ENCODE measurements at places on chromosomes 1 and 21.

DNA sequence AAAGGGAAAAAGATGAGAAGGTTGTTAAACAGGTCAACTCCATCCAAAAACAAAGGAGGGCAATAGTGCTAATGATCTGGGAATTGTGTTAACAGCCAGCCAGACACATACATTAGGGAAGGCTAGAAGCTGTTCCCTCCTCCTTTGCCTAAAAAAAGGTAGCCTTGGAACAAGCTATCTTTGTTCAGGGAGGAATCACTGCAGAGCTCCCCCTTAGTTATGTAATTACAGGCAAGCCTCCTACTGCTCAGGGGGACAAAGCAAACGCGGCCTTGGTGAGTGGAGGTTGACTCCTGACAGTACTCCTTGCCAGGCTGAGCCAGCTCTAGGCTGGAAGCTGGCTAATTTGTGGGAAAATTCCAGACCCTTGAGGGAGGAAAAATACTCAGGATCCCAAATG lies 97.6 kb downstream of the VAV3 start:
- no peak for DNase-seq

DNA sequence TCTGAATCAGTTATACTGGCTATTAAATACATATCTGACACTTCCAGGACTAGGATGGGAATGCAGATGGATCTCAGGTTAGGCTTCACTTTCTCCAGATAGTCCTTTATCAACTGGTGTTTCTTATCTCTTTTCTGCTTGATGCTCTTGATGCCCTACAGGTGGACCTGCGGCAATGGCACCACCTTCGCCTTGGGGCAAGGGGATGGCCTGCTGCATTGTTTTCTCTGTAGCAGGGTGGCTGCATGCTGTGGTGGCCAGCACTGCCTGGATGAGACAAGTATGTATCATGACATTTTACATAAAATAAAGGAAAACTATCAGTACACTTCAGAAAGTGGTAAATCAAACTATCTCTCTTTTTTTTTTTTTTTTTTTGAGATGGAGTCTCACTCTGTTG lies 217.7 kb upstream of the ZP4 start:
- no peak for DNase-seq

- DNase-seq: no peak
These were observed 1421.1 kb downstream of the PLA2G4A start for GRCh38 chr1:188249811-188250210.

DNA sequence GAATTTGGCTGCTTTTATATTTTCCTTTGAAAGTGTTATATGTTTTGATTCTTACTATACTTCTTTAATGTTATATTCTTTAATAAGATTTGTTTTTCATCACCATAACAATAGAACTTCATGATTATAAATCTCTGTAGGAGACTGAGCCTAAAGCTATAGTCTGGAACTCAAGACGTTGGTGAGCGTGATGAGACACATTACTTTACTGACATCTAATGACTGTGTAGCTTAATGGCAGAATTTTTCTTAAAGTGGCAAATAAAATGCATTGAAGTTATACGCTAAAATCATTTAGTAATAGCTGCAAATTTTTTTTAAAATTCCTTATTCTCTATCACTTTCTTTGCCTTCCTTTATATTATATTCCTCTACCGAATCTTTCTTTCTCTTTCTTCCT lies 56.1 kb upstream of the HAO2 start:
- DNase-seq: no peak

- no peak for DNase-seq
These were observed 36.4 kb downstream of the ZNF496 start for GRCh38 chr1:247295274-247295684.

DNA sequence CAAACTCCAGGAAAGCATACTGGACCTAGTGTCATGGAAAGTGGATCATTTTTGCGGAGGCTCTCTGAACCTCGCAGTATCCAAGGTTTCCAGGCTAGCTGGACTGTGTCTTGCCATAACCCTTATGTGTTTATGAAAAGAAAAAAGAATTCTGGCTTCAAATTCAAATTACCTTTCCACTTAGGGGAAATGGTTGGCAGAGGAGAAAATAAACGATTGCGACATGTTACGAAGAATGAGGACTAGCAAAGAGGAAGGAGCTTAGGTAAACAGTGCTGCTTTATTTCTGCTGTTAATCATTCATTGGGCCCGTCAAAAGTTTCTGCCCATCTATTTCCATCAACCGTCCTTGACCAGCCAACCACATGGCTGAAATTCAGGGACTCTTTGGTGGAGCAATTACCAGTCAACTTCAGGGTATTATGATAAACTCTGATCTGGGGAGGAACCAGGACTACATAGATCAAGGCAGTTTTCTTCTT lies at the start of gene C4BPA:
Gene C4BPA, plus strand, starts transcription at position 342 of the 482 bp plus-strand sequence. CDS start 8,793 bp downstream, outside the sequence.
- no peak for DNase-seq

- no peak for DNase-seq
These were observed 18.9 kb upstream of the BATF3 start for GRCh38 chr1:212718499-212718898.

DNA sequence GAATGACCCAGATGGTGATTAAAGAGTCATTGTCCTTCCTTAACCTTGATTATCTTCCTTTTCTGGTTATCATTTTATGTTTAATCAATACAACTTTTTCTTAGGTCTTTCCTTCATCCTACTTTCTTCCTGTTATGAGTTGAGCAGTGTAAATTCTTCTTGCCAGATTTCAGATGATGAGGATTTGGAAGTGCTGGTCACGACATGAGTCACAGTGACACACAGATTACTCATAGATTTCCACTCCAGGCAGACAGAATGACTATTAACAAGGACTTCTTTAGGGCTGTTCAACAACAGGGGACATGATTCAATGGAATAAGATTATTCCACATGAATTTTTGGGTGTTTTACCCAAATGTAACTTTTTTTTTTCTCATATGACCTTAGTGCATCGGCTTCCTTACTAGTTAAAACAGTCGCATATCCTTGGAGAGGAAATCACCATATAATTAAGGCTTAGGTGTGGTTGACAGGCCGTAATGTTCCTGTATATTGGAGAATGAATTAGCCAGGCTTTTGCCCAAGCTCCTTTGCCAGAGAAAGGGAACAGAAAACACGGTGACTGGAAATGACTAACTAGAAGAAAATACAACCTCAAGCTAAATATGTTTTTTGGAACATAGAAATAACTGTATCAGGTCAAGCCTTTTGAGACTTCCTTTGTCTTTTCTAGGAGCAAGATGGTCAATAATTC lies 44.2 kb downstream of the PRRX1 start:
- peak; percentile 17 for DNase-seq

GRCh38 chr1:46113948-46114347 lies 18.5 kb downstream of the PIK3R3 start:
- DNase-seq: no peak

GRCh38 chr1:150516616-150517015 lies 1.1 kb downstream of the FALEC start:
- no peak for DNase-seq

DNA sequence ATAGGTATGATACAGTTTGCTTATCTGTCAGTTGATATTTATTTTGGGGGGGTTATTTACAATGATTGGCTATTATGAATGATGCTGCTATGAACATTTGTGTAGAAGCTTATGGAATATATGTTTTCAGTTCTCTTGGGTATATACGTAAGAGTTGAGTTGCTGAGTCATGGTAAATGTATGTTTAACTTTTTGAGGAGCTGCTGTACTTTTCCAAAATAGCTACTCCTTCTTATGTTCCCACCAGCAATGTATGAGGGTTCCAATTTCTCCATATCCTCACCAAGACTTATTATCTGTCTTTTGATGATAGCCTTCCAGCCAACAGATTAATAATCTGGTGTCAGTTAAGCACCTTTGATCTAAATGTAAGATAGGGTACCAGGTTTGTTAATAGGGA lies 11.9 kb downstream of the SOAT1 start:
- no peak for DNase-seq

DNA sequence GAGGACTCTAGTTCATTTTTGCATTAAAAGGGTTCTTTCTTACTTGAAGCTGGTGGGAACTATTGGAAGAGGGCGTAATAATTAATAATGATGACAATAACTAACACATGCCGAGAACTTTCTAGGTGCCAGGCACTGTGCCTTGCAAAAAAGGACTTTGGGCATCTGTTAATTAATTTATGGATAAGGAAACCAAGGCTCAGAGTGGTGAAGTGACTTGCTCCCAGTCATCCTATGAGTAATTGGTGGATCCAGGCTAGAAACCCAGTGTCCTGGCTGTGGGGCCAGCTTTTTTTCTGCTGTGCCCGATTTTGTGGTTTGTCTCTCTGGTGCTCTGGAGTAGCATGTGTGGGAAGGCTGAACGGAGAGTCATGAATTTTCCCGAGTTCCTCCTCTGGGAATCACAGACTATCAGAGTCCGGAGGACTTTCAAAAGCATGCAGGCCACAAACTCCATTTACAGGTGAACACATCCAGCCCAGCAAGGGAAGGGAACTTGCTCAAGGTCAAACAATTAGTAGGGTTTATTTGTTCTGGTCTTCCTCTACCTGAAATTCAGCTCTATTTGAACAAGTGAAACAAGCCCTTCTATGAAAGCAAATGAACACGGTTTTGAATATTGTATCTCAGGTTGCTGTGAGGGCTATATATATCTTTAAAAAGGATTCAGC lies 23.4 kb downstream of the ROR1 start:
- DNase-seq: no peak

DNA sequence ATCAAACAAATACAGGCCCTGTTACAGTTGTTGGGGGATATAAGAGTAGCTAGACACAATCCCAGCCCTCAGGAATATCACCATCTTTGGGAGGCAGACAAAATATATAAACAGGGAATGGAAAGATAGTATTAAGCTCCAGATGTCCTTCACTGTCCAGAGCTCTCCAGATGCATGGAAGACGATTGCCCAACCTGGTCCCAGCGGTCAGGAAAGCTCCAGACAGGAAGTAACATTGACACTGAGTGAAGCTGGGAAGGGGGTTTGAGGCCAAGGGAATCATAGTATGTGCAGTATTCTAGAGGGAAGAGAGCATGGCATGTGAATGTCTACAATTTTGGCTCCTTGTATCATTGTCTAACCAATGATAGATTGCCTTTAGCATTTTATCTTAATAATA lies 173.9 kb upstream of the HOOK1 start:
- DNase-seq: no peak

DNA sequence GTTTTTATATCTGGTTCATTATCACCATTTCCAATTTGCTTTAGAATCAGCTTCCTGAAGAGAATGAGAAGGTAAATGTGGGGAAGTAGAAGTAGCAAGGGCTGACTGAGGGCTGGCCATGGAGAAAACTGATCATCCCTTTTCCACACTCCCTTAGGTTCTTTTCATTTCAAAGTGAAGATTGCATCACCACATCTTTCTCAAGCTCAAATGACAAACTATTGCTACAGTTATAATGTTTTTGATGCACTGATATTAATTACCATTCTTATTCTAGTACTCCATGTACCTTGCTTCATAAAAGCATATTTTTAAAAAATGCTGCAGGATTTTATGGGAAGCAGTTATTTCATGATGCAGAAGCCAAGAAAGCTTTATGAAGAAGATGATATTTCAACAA lies 7.9 kb upstream of the AK5 start:
- no peak for DNase-seq

DNA sequence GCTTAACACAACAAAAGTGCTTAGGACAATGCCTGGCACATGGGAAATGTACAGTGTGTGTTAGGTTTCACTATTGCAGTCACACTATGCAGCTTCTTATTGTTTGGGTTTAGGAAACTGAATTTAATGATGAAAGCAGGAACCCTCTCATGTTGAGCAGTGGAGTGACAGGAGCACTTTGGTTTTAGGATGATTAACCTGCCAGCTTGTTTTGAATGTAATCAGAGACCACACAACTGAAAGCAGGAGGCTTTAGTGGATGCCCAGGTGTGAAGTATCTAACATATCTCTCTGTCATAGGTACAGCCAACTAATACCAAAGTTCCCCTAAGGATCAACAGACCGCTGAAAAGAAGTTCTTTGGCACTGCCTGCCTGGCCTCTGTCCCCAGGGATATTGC lies 406.9 kb upstream of the USP24 start:
- DNase-seq: no peak

DNA sequence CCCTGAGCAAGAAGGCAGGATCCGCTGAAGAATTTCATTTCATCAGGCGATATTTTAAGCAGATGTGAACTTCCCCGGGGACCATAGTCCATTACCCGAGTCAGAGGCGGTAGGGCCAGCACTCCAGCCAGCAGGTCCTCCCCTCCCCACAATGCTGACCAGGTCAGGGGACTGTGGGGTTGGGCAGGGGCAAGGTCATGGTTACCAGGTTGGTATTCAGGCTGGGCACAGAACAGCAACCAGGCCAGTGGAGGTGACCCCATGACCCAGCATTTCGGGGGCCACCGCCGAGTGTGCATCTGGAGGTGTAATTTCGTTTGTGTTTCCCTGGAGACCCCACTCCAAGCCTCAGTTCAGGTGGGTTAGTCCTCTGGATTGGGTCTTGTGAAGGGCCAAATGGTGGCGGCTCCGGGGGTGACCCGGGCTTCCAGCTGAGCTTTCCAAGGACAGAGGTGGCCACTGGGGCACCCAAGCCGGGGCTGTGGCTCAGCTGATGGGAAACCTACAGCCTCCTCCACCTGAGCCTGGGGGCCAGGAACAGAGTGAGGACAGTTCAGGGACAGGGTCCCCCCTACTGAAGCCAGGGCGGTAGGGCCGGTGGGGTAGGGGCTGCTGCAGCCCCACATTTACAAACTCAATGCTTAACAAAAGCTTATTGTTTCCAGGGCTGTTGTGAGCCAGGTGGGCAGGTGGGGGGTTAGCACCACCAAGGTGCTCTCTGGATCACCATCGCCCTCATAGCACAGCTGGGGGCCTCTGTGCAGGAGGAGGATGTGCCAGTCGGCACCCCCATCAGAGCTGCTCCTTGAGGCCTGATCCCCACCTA lies 2.8 kb downstream of the PRDM16 start:
- no peak for DNase-seq

GRCh38 chr1:78619803-78620579 lies at the start of gene IFI44L:
Gene IFI44L, plus strand, starts transcription at chr1:78620448. Its CDS starts 7,468 bp downstream, at chr1:78627916.
- DNase-seq: no peak

- no peak for DNase-seq
These were observed 62.5 kb downstream of the OSBPL9 start for GRCh38 chr1:51679435-51679834.

GRCh38 chr1:50812346-50812745 lies 147.7 kb downstream of the FAF1 start:
- no peak for DNase-seq

- DNase-seq: no peak
These were observed 540 bp downstream of the BCAN start for GRCh38 chr1:156642265-156643048.

GRCh38 chr1:193355178-193355577 lies 168.8 kb upstream of the B3GALT2 start:
- no peak for DNase-seq

- DNase-seq: no peak
These were observed 2.8 kb downstream of the AGTRAP start for GRCh38 chr1:11738783-11739182.

DNA sequence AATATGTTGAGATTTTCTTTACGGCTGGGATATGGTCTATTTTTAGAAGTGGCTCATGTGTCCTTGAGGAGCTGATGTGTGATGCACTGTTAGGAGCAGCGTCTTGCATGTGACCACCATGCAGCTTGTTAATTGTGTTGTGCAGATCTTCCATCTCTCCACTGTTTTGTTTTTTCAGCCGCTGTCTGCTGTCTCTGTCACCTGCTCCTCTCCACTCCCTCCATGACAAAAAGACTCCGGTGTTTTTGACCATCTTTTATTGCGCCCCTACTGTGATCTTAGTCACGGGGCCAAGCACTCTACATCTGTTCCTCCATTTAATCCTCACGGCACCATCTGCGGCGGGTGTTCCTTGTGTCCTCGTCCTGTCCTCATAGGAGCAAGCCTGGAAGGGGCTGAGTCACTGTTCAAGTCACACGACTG lies 51.8 kb downstream of the ADARB1 start:
- DNase-seq: no peak

- DNase-seq: no peak
These were observed 104.7 kb downstream of the HLCS start for GRCh38 chr21:36861595-36862323.

- DNase-seq: no peak
These were observed 9.2 kb downstream of the ADCY10 start for GRCh38 chr1:167904652-167905130.
